Motor neuron (in vitro differentiated cells): ENCODE measurements at places on chromosomes 5 and 9.

DNA sequence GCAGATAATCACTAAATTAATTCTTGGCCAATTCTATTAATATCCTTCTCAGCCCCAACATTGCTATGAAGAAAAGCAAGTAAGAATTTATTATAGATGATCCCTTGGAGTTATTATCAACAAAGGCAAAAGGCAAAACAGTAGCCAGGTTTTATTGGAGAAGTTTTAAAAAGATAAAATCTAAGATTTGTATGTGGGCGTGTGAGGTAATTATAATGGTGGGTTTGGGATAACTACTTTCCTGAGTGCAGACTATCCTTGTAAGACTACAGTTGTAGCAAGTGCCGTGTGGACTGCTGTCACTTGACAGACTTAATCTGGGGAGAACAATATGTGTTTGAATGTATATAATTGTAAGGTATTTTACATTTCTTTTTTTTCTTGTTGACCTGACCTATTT, 23.2 kb downstream of the SLC31A1 start:
- no peak for ATAC-seq

DNA sequence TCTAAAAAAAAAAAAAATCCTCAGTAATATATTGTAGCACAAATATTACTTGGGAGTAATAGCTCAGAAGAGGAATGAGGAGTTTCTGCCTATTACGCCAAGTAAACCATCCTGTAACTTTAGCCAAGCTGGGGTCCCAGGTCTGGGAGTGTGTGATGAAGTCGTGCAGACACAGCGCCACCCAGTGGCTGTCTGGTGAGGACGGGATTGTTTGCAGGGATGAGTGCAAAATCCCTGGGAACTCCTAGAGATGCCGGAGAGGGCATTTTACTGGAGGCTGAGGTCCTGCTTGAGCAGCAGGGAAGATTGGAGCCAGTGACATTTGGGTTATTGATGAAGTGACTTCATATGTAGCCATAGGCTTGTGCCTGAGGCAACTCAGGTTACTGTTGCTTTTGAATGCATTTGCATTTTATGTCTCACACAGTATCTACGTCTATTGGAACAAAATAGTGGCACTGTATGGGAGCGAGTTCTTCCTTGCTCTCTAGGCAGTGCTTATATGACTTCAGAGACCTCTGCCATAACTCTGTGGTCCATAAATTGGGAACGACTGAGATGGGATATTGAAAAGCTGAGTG, 72.8 kb downstream of the PSAT1 start:
- peak; percentile 90 for ATAC-seq

- ATAC-seq = no peak
Measured at GRCh38 chr9:34570376-34570775, 19.1 kb downstream of the CNTFR start.

DNA sequence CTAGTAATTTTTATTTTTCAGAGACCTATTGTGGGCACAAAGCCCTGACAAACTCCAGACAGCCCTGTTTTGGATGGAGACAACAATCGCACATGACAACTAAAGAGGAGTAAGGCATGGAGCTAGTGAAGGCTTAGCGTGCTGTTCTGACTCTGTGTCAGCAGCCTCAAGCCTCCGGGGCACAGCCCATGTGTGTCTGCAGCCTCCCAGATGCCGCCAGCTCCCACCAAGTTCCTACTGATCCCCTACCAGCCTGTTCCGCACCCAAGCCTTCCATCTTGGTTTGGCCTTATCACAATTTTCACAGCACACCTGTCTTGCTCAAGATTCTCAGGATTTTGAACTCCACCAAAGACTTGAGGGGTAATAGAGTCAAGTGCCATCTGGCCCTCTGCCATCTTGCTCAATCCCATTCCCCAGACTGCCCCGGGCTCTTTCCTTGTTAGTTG, 70.3 kb upstream of the SH3PXD2B start:
- ATAC-seq = no peak
